Stimulated activated CD4-positive, alpha-beta T cell treated with anti-CD3 and anti-CD28 coated beads, Interleukin-15, amount 100 ng/mL, for 1 hour (primary cell): ENCODE measurements at places on chromosomes 6 and 20.

- no peak for DNase-seq
These were observed 64.1 kb downstream of the FAM50B start for GRCh38 chr6:3913077-3913957.

DNA sequence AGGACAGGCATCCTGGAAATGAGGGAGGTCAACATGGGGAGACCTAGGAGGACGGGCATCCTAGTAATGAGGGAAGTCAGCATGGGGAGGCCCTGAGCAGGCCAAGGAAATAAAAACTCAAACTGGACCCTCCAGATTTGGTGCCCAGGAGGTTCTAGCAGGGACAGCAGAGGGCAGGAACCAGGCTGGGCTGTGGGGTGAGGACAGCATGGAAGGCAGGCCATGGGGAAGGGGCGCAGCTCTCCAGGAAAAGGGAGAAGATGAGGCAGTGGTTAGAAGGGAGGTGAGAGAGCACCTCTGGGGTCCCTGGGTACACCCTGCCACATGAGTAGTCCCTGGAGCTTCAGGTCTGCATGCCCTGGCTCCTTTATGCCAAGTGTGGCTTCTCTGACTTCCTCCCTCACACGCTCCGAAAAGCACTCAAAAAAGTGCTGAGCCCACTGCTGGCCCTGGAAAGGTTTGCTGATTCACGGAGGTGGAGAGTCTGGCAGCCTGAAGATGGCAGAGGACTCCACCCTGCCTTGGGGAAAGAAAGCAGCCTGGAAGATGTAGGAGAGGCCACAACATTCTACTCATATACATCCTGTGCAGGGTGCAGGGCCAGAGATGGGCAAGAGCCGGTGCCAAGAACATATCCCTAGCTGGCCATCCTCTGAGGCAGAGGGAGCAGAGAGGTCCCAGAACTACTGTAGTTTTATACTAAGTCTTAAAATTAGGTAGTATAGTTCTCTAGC is 154.9 kb downstream of the MRPL14 start:
- no peak for DNase-seq

DNA sequence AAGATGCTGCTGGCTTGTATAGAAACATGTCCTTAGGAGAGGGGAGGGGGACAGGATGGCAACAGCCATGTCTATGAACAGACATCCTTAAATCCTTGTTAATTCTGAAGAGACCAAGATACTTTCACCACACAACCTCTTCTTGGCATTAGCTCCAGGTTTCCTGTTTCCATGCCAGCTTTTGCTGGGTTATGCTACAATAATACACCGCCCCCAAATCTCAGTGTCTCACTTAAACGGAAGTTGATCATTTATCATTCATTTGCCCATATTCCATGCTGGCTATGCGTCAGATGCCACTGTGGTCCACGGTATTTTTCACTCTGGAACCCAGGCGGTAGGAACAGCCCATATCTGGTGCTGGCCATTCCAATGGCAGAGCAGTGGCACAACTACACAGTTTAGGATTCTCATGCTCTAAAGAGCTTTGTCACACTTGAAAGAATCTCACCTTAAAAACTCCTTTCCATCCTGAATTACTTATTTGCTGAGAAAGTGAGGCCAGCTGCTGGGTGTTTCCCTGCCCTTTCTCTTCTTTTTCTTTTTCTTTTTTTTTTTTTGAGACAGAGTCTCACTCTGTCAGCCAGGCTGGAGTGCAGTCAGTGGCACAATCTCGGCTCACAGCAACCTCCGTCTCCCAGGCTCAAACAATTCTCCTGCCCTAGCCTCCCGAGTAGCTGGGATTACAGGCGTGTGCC is 3.7 kb upstream of the RNASET2 start:
- no peak for DNase-seq

GRCh38 chr6:139847457-139847813 is 473.0 kb upstream of the CITED2 start:
- DNase-seq, result no peak

DNA sequence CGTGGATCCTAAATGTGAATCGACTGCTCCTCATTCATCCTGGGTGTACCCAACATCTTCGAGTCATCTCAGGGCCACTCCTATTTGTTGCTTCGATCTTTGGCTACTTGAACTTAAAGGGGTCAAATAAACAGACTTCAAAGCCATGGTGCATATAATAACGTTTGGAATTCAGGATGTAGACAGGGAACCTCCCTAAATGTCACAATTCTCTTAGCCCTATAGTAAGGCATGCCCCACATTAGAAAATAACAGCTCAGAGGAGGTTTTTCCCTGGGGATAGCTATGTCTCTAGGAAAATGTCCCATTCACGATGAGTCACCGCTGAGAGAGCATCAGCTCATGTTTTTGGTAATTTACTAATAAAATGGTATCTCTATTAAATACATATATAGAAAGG is 54.8 kb upstream of the BMP6 start:
- no peak for DNase-seq

GRCh38 chr6:164048840-164049516 is 634.5 kb downstream of the QKI start:
- no peak for DNase-seq

- no peak for DNase-seq
These were observed 55.7 kb downstream of the SNX5 start for GRCh38 chr20:17912916-17913315.

DNA sequence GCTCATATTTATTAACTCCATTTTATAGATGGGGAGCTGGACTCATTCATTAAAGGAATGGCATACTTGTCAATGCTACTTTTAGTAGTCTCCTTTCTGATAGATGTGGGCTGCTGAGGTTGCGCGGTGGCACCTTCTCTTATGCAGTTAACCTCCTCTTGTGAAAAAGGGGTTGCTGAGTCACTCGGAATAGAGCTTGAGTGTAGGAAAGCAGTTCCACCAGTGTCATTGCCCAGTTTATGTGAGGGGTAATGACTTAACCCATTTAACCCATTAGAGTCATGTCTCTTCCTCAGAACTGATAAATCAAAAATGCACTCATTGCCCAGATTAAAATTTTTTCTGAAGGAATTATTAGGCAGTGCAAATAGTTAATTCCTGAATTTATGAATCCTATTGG is 6.3 kb downstream of the MAPK14 start:
- DNase-seq, result no peak

DNA sequence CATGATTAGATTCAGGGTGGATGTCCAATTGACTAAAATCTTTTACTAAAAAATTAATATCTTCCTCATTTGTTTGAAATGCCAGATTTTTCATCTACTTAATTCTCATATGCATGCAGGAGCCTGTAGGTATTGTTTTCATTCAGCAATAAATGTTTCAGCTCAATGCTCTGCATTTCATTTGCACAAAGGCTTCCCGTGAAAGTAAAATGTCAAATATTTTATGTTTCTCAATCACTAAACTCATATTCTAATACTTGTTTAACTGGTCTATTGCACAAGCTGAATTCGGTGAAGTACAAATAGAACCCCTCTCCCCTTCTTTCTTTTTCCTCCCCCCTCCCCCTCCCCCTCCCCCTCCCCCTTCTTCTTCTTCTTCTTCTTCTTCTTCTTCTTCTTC is 175.9 kb downstream of the MCHR2 start:
- DNase-seq, result no peak

- DNase-seq, result no peak
These were observed 382.9 kb upstream of the IRAK1BP1 start for GRCh38 chr6:78484198-78485064.

DNA sequence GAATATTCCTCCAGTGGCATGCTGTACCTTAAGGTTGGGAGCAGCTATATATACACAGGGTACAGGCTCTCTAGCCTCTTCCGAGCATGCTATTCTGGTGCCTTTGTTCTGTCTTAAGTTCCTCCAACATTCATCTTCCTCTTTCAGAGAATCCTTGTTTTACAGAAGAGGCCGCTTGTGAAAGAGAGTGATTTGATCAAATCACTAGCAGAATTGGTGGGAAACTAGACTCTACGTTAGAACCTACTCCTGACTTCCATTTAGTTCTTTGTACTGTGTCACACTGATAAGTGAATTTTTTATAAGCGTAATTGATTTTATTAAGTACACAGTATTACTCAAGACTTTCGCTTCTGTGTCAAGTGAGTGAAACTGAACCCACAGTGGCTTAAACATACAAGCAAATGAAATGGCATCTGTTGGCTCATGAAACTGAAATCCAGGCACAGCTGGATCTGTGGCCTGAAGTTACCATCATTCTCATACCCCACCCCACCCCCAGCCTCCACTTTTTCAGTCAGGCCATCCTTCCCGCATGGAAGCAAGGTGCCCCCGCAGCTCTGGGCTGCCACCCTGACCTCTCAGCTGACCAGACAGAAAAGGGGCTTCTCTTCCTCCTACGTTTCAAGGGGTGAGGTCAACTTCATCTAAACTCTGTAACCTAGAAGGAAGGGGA is 102.3 kb downstream of the RPP40 start:
- DNase-seq, result no peak

DNA sequence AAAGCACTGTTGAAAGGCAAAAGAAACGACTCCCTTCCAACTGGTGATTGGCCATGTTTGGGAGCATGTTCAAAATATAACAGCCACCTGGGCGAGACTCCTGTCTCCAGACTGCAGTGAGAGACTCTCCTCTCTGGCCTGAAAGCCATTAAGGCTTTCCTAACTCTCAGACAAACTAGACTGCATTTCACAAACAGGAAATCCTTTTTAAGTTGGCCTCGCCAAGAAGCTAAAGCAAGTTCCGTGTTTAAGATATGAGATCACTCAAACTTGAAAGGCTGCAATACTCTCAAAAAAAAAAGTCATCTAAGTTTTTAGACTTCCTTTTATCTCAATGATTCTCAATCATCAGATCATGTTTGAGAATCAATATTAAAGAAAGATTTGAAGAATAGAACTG is 117.0 kb downstream of the TFAP2A start:
- no peak for DNase-seq

DNA sequence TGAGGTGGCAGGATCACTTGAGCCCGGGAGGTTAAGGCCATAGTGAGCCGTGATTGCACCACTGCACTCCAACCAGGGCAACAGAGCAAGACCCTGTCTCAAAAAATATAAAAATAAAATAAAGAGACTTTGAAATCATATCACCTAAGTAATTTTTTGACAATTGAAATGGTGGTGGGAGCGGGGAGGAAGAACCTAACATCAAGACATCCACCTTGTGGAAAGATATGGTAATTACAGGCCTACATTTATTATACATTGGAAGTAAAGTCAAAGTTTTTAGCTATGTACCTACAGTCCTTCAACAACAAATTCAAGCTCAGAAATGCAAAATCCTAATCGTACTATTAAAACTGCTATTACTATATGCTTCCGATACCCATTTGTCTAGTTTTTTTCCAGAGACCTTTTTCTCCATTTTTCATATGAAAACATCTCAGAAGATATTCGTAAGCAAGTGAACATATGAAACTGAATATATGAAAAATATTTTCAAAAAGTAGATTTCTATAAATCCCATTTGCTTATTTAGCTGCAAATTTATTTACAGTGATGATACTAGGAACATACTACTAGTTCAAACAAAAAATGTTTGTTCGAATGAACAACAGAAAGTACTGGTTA is 83.3 kb downstream of the SYCP2 start:
- no peak for DNase-seq

- DNase-seq, result no peak
These were observed 127.5 kb downstream of the CEP57L1 start for GRCh38 chr6:109222848-109223247.

- no peak for DNase-seq
These were observed 76.5 kb upstream of the TMEM170B start for GRCh38 chr6:11460837-11461661.

DNA sequence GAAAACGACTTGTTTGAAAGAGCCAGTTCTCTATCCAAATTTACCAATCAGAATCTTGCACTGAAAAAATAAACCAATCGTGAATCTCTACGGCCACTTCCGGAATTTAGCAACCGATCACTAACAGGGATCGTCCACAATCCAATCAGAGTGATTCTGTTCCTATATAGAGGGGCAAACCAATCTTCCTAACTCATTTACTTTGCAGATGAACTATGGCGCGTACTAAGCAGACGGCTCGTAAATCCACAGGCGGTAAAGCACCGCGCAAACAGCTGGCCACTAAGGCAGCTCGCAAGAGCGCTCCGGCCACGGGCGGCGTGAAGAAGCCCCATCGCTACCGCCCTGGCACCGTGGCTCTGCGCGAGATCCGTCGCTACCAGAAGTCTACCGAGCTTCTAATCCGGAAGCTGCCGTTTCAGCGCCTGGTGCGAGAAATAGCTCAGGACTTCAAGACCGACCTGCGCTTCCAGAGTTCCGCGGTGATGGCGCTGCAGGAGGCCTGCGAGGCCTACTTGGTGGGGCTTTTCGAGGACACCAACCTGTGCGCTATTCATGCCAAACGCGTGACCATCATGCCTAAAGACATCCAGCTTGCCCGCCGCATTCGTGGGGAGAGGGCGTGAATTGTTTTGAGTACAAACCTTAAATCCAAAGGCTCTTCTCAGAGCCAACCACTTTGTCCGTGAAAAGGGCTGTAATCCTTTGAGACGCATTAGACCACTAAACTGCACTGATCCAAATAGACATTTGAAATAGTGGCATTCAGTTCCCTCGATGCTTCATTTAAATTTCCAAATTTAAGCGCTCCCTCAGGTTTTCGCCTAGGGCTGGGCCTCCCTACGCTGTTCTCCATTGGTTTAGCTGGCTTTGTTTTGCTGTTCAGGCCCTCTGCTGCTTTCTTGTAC is 138.0 kb downstream of the HFE start:
- no peak for DNase-seq

DNA sequence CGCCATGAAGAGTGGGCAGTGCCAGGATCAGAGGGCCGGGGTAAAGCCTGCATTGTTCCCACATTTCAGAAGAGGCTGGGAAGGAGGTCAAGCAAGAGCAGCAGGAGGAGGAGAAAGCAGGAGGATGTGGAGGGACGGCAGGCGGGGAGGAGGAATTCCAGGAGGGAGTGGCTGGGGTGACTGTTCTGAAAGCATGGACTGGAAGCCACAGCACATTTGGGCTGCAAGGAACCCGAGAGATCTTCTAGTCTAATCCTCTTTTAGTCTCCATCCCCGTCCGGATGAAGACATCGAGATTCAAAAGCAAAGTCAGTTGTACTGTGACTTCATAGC is 76.9 kb downstream of the FAM50B start:
- no peak for DNase-seq
